Fibroblast of skin of left biceps (primary cell): ENCODE measurements at places on chromosomes 5 and 9.

DNA sequence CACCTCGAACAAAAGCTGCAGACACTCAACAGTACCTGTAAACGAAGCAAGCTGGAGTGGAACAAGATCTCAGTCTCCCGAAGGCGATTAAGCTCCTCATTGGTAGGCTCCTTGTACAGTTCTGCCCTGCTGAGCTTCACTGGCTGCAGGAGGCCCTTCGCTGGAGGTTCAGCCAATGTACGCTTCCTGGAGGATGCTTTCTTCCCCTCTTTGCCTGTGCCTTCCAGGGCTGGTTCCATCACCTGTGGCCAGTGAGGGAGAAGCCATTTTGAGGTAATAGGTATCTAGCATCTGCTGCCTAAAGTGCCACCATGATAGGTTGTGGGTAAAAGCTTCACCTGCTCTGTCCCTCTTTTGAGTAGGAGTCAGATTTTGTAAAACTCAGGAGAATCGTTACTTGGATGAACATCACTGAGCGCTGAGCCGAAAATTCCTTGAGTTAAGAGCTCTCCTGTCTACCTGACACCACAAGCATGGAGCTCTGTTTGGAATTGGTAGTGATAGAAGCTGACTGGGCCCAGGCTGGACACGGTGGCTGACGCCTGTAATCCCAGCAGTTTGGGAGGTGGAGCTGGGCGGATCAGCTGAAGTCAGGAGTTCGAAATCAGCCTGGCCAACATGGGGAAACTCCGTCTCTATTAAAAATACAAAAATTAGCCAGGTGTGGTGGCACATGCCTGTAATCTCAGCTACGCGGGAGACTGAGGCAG, 1.4 kb downstream of the NOL6 start:
- DNase-seq, result no peak

DNA sequence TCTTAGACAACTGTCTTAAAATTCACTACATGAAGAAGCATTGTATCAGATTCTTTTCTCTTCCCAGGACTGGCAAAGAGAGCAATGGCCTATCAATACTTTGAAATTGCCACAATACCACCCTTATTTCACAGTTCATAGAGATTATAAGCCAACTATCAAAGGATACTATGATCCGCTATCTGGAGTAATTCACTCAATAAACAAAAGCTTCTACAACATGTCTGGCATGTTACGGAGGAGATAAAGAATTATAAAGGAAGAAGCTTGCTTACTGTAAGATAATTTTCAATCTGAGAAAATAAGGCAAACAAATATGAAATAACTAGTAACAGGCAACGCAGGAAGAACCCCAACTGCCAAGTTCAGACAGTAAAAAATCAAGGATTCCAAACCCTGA, 114.8 kb downstream of the GNAQ start:
- no peak for DNase-seq

DNA sequence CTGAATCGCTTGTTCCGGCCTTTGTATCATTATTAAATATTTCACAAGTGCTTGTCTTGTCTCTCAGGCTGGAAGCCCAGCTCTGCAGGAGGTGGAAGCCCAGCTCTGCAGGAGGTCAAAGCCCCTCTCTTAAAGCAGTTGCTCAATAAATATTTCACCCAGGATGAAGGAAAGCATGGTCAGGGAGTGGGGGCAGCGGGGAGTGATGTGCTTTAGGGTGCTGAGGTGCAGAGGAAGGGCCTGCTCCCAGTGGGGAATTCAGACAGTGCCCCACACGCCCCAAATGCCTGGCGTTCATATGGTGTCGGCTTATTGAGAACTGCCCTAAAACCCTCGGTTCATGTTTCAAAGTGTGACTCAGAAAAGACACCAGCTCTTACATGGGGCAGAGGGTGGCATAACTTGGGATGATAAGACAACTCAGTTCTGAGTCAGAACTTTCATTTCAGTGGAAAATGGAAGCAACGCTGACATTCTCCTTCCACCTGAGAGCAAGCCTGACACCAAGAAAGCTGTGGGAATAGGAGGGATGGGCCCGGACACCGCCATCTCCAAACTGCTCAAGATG, 114.3 kb upstream of the DAP start:
- DNase-seq, result no peak

DNA sequence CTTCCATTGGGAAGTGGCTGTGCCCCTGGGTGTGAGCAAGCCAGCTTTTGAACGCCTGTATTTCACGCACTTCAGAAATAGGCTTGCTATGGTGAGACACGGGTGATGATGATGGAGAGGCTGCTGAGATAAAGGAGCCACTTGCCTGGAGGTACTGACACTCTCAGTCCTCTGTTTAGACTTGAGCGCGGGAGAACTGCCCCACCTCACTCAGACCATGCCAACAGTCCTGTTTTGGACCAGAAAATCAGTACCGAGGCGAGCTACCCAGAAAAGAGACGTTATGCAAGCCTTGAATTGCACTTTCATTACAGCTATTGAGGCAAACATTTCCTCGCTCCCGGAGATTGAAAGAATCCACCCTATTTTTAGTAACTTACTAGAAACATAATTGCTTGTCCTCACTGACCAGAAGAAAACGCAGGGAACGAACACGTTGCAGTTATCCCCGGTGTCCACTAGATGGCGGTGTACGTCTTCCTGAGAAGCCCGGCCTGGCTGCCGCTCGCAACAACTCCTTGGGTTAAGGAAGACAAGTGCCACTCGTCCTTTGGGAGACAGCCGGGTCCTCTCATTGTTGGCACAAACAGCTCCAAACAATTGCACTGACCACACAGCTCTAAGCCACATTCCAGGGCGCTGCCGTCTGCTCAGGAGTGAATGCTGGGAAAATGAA, 142.4 kb downstream of the PSAT1 start:
- DNase-seq, result peak; percentile 66

DNA sequence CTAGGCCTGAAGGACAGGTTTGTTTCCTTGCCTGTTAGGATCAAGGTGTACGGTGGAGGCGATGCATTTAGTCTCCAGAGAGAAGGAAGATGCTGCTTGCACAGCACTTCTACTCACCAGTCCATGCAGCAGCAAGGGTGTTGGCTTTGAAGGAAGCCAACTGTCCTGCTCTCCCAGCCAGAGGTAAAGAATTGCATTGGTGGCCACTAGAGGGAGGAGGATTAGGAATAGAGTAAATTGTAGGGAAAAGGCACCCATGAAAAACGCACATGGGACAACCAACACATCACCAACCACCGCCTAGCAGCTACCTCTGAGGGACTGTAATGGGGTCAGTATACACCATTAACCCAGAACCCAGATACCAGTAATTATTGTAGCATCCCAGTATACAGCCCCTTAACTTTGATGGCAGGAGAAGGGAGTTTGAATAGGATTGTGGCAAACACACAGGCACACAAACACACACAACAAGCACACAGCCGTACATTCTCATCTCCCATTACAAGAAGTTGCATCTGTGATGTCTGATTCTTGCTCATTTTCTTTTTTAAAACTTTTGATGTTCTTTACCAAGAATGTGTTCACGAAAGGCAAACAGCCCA, 267.7 kb downstream of the ADAMTS6 start:
- DNase-seq, result no peak

DNA sequence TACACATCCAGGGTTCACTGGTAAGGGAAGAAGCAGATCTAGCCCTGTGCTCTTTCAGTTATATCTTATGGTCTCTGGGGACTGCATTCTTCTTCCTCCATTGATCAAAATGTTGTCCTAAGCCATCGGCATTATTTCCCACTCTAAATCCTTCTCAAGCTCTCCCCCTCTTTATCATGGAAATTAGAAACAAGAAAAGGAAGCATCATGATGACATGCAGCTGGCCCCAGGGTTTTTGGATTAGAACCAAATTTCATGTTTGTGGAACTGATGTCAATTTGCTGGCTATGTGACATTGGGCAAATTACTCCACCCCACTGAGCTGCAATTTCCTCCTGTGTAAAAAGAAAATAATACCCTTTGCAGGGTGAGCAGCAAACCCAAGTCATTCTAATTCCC, 39.5 kb downstream of the MFAP3 start:
- no peak for DNase-seq

DNA sequence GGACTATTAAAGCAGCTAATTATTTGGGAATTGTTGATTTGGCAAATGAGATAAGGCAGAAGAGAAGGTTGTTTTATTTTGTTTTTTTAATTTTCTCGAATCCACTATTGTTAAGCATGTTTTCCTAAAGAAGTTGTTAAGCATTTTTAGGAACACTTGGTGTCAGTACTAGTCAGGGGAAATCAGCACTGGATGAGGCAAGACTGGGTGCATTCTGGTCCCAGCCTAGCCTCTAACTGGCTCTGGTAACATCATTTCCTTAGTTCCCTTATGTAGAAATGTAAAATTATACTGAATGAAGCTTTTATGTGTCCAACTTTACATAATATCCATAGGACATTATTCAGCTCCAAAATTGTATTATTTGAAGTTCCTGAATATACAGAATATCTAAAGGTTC, 196.1 kb downstream of the PCSK5 start:
- DNase-seq, result no peak
